ENCODE measurements at places on chromosomes 12 and 14.
A peak's percentile ranks its signal among the peaks of the same experiment; 100 is the strongest.

GRCh38 chr12:115023279-115024265 is 339.6 kb upstream of the TBX3 start:
- no peak for DNase-seq

DNA sequence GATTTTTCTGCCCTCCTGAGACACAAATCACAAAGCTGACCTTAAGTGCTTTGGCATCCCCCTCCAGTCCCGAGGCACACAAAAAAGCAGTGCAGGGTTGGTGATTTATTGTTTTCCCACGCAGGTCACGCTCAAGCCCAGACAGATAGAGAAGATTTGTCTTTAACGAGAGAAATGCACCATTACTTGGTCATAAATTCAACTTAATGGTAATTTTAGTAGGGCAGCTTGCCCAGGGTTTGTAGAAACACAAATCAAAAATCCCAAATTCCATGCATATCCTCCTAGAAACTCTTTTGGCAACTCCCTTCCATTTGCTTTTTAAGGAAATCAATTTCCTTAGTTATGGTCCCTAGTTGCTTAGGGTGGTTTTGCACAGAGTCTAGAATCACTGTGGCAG is 132.6 kb downstream of the IGF1 start:
- no peak for DNase-seq

GRCh38 chr12:92132288-92132687 is 13.4 kb downstream of the BTG1 start:
- no peak for DNase-seq

GRCh38 chr14:67943947-67944346 is 124.4 kb downstream of the RAD51B start:
- DNase-seq, result peak; percentile 9

DNA sequence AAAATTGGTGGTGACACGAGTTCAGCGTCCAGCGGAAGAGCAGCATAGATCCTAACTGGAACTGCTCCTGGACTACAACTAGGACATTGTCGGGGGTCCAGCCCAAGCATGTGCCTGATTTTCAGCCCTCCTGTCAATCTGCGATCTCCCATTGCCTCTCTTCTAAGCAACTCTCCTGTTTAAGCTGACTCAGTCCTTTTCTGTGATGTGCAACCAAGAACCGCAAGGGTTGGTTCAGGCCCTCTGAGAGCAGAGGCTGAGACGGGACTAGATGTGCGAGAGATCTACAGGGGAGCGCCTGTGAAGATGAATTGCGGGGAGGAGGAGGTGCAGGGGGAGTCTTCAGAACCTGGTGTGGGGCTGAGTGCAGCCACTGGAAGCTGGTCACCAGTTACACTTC is 3.7 kb upstream of the PAPLN start:
- DNase-seq, result no peak

DNA sequence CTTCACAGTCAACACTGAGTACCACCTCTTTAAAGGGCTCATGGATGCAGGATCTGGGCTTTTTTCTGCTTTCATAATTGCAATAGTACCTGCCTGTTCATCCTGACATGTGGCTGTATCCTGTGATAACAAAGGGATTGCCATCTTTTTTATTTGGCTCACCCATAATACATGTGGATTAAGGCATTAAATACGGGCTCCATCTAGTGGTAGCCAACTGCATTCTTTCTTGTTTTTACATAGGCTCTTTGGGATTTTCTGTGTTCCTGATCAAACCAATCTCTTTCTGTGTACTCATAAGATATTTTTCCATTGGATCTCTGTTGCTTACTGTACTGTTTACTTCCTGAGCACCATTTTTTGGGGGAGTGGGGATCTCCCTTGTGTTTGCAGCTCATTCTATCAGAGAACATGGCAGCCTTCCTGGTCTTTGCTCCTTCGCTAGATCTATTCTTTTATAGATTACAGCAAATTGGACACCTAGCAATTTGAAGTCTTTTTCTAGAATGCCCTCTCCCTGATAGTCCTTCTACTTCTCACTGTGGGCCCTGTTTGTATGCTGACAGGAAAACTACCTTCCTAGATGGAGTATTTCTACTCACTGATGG is 723.4 kb upstream of the MDGA2 start:
- no peak for DNase-seq

DNA sequence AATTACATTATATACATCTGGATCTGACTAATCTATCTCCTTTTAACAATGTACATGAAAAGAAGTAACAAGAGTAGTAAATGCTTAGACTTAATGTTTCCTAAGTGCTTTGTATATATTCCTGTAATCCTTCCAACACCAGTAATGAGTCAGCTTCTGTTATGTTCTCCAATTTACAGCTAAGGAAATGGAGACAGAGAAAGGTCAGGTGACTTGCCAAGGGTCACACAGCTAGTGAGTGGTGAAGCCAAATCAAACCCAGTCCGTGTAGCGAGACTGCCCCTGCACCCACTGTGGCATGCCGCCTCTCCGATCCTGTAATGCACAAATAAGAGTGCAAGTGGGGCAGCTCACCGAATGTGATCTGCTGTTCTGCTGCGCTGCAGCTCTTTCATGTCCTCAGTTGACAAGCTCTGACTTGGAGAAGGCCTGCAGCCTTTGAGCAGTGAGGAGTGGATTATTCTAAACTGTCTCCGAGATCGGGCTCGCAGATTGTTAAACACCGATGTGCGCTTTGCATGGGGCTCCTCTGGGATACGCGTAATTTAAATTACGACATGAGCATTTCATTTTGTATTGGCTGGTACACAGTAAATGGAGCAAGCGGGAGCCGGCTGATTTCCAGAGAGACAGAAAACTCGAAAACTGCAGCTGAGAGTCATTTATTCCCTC is 65.1 kb upstream of the KTN1 start:
- DNase-seq, result no peak

- DNase-seq, result no peak
Measured at GRCh38 chr12:15808652-15809051, 19.5 kb upstream of the EPS8 start.

GRCh38 chr12:121120989-121121755 is 11.5 kb upstream of the P2RX7 start:
- no peak for DNase-seq

GRCh38 chr14:28576523-28576922 is 190.1 kb upstream of the FOXG1 start:
- DNase-seq, result no peak

DNA sequence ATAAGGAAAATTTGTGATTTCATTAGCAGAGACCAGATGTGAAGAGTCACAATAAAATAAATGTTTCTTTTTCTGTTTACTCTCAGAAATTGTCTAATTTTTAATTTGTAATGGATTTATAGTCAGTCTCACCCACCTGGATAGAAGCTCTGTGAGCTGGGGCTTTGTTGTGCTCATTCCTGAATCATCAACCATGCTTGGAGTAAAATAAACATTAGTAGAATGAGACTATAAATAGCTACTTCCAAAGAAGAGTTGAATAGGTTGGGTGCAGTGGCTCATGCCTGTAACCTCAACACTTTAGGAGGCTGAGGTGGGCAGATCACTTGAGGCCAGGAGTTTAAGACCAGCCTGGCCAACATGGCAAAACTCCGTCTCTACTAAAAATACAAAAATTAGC is 185.3 kb upstream of the FBXO33 start:
- no peak for DNase-seq

- no peak for DNase-seq
Measured at GRCh38 chr12:114395233-114395632, 10.7 kb downstream of the TBX5 start.

- no peak for DNase-seq
Measured at GRCh38 chr12:56346675-56347074, 8.0 kb downstream of the IL23A start.

- no peak for DNase-seq
Measured at GRCh38 chr12:98582093-98582492, 11.4 kb upstream of the SLC25A3 start.

- DNase-seq, result no peak
Measured at GRCh38 chr14:24427537-24428508, 1.6 kb downstream of the CBLN3 start.

DNA sequence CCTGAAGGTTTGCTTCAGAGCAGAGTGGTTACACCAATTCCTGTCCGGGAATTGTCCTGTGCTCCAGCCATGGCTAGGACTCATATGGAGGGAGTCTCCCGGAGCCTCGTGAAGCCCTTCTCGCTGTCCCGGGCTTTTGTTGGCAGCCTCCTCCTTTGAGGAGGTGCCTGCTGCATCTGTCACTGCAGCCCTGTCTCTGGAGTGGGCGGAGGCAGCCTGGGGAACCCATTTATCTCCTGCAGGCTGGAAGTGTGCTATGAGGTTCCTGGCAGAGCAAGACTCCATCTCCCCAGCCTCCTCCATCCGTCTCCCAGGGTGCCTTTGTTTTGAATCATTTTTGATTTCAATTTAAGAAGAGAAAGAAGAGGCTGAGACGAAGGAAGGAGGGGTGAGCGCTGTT is 355.3 kb downstream of the GLT1D1 start:
- no peak for DNase-seq

GRCh38 chr12:80576641-80577418 is 130.6 kb upstream of the MYF6 start:
- no peak for DNase-seq

GRCh38 chr12:12977231-12977630 is 22.8 kb downstream of the HEBP1 start:
- DNase-seq, result no peak

DNA sequence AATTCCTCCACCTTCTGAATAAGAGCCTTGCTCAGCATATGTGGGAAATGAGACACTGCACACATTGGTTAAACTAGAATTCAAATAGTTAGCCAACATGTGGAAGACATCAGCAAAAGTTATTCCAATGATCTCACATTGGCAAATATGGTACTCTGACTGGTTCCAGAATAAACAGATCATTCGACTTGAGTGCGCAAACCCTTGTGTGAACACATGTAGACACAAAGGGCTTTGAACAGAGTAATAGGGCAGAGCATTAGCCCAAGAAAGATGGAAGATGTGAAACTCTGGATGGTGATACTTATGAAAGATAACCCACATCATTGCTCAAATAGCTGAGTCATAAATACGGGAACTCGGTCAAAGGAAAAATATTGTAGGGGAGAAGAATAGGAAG is 1133.4 kb upstream of the SEL1L start:
- no peak for DNase-seq

DNA sequence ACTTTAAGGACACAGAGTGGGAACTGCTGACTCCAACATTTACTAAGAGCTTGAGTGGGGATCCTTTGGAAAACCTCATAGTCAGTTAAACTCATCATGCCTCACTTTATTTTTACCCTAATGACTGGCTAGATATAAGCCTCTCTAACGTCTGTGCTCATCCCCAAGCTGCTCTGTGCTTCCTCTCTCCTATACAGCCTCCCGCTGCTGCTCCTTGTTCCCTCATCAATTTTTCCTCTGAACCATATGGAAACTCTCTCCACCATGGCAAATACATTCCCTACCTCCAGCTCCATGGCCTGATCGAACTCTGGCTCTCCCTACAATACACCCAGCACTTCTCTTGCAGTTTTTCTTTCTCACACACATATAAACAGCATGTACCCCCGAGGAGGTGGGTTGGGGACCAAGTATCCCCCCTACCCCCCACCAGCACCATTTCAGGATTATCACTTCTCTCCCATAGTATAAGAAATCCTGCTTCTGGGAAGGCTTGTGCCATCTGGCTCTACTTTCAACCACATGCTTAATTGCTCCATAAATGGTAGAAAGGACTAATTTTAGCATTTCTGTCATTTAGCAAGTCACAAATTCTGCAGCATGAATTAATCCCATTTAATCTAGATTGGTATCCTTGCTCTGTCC is 39.2 kb upstream of the DYRK2 start:
- DNase-seq, result no peak

GRCh38 chr12:124823272-124823970 is 40.2 kb downstream of the SCARB1 start:
- DNase-seq, result no peak

- no peak for DNase-seq
Measured at GRCh38 chr14:96090441-96091148, 51.4 kb downstream of the C14orf132 start.

DNA sequence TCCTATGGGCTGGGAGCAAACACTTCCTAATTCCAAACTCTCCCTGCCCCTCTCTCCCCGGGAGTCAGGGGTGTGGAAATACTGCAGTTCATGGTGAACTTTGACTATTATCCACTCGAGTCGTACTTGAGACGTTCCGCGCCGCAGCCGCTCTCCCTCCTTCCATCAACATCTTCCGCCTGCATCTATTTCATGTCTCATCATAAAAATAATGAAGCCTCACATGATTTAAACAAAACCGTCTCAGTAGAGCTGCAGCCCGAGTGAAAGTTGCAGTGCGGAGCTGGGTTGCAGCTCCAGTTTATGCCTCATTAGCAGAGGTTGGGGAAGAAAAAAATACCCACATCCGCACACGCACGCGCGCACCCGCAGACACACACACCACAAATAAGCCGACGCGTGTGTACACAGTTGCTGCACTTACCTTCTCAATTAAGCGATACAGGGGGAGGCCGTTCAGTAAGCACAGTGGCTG is 283 bp downstream of the LMO3 start:
- DNase-seq, result no peak

DNA sequence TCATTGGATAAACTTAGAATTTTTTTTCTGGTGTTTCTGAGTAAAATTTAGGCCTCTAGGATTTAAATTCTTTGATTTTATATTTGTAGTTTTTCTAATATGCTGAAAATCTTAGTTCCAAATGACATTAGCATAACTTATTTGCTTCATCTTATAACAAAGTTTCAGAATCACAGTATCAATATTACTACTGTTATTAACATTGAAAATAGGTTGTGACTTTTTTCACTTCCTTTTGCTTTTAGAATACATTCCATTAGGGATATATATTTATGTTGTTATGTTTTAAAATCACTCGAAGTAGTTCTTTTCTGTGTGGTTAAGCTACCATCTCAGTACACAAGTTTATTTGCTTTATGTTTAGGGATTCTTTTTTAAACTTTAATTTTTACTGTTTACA is 12.8 kb downstream of the RAB3IP start:
- DNase-seq, result no peak

GRCh38 chr12:49230176-49230804 is 34.6 kb upstream of the TUBA1C start:
- DNase-seq, result no peak

- no peak for DNase-seq
Measured at GRCh38 chr14:63276492-63277342, 42.0 kb downstream of the GPHB5 start.

All from stimulated activated CD4-positive, alpha-beta T cell treated with anti-CD3 and anti-CD28 coated beads, Interleukin-1b, Interleukin-23, amount 100 ng/mL, for 1 hour (primary cell).